Brain microvascular endothelial cell (primary cell): ENCODE measurements at places on chromosomes 6 and 20.
A peak's percentile ranks its signal among the peaks of the same experiment; 100 is the strongest.

GRCh38 chr6:114514170-114514569 is 171.3 kb upstream of the HS3ST5 start:
- no peak for DNase-seq

- DNase-seq: peak; percentile 24
These were observed 111.1 kb downstream of the UST start for GRCh38 chr6:148857798-148858390.

DNA sequence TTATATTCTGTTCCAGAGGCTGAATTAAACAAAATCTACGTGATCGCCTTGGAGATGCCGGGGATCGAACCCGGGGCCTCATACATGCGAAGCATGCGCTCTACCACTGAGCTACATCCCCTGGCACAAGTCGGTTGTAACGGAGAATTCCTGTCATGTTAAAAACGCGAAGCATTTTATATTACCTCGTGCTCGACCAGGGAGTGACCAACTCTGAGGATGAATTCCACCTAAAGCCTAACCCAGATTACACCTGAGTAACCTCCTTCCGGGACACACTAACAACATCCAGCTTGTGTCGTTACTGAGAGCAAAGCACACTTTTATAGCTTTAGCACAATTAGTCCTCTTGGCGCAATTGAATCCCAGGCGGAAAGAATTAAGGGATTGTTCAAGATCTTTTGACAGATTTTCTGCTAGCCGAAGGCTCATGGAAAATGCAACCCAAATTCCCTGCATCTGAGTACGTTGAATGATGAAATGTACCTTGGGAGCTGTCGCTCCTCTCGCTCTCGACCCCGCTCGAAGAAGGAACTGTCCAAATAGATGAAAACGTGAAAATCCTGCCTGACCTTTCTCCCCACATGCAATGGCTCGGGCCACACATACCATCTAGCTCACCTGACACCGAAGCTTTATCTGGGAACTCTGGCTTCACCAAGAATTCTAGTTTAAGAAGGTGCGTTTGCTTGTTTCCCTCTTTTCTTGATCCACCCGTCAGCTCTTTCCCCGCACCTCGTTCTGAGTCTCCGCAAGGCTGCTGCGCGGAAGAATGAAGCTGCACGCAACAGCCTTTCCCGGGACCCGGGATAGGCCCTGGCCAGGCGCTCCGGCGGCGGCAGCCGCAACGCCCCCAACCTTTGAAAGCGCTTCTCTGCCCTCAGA is 148.3 kb downstream of the GPX5 start:
- DNase-seq: peak; percentile 78

DNA sequence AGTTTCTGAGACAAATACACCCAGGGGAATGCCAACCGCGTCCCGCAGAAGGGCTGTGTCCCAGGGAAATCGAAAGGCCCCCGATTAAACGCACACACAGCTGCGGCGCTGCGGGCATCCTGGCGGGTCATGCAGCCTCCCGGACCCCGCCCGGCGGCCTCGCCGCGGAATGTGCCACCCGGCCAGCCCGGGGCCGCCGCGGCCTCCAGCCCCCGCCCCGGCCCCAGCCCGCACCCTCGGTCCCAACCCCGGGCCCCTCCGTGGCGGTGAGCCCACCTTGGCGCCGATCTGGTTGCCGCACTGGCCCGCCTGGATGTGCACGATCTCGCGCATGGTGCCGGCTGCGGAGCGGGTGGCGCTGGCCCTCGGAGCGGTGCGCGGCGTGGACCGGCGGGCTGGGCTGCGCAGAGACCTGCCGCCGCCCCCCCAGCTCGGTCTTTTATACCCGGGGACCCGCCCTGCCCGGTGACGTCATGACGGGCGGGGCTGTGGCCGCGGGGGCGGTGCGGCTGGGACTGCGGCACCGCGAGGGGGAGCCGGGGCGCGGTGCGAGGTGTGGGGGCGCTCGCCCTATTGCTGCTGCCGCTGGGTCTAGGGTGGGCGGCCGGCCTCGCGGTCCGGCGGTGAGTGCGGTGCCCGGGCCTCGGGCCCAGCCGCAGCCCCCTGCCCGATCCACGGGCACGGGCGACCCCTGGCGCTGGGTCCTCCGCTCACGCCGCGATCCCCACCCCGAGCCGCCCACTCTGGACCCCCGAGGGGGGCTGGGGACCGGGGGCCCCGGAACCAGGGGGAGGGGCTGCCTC is at the start of gene TUBB2A:
Gene TUBB2A (minus strand): TSS at position 414 of the 803 bp plus-strand sequence. CDS start 81 bp downstream, at position 333.
- peak; percentile 59 for DNase-seq

- DNase-seq: peak; percentile 2
These were observed 179.7 kb upstream of the MYLIP start for GRCh38 chr6:15948930-15949900.

- DNase-seq: no peak
These were observed 100.1 kb downstream of the SLC23A2 start for GRCh38 chr20:4901031-4901818.

DNA sequence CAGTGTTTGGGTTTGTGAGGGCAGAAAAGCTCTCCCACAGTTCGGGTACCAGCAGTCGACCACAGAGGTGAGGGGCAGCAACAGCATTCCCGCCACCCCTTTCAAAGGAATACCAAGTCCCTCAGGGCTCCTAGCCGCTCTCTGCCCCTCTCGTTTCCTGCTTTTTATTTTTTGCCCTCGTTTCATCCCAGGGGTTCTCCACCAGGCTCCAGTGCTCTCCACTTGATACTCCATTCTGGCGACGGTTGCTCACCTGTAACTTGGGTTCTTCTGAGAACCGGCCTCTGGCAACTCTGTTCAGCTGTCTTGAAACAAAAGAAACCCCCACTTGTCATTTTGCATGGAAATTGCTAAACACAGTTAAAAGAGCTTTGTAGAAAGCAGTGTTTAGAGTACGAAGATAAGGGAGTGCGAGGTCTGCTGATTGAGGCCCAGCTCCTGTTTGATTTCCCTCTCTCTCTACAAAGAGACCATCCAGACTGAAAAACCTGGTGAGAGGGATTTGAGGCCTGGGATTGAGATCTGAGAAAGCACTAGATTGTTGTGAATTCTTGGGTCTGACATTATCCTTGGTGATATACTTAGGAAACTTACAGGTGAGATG is 28.7 kb downstream of the IGF2R start:
- DNase-seq: no peak

DNA sequence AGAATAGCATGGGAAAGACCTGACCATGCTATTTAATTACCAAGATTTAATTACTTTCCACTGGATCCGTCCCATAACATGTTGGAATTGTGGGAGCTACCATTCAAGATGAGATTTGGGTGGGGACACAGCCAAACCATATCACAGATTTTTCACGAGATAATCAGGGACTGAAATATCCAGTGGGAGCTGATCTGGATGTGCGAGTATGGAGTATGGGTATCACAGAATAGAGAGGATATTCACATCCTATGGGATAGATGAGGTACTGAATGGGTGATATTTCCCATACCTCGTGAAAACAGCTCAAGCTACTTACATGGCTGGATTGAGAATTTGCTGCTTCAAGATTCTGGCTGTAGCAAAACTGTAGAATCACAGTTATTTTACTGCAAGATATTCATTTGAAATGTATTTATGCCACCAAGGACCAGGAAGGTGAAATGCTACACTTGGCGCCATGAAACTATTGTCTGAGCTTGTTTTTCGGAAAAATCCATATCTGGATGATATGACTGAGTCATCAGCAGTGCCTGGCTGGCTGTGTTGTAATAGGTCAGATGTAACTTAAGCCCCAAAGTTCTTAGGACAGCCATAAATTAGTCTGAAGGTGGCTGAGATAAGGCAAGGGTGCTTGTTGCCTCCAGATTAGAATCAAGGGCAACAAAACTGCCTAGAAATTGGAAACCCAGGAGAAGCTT is 29.8 kb downstream of the KCNS1 start:
- DNase-seq: peak; percentile 47

GRCh38 chr6:47042275-47042791 is at the start of gene ADGRF1:
ADGRF1 (minus strand) TSS chr6:47042332; CDS start chr6:47029061, 13,271 bp downstream.
- DNase-seq: no peak

DNA sequence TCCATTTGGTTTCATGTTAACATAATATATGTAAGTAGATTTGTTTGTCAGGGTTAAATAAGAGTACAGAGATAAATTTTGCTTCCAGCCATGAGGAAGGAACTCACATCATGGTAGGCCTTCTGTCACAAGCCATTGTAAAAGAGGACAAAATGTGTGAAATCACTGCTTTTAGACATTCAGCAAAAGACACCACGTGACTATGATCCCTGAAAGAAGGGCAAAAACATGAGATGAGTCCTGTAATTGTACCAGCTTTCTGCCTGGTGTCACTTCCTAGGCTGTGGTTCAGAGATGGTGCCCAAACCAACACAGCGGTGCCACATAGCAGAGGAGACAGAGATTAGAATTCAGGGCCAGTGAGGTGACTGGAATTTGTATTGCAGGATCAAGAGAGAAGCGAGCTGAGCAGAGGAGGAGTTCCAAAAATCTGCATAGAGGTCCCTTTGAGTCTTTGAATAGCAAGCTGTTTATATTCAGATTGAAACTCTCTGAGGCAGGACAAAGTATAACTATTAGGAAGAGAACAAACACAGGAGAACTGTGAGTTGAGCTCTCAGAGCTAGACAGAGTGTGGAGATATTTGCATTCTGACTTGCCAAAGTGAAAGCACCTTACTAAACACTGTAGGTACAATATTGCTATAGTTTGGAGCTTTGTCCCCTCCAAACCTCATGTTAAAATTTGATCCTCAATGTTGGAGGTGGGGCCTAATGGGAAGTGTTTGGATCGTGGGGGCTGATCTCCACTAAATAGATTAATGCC is 52.6 kb upstream of the PDE7B start:
- no peak for DNase-seq

DNA sequence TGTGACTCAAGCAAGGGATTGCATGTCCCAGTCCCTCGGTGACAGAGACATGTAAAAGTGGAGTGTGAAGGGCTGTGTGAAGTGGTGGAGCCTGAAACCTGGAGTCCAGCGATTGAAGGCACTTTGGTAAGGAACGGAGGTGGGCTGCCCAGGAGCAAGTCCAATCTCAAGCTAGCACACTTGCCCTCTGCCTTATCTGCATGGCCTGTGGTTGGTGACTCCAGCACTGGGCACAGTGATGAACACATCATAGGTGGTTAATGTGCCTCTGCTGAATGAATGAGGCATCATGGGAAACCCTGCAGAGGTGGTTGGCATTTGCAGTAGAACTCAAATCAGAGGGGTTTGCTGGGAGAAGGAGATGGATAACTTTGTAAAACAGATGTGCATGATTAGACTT is 14.9 kb upstream of the ULBP3 start:
- no peak for DNase-seq

DNA sequence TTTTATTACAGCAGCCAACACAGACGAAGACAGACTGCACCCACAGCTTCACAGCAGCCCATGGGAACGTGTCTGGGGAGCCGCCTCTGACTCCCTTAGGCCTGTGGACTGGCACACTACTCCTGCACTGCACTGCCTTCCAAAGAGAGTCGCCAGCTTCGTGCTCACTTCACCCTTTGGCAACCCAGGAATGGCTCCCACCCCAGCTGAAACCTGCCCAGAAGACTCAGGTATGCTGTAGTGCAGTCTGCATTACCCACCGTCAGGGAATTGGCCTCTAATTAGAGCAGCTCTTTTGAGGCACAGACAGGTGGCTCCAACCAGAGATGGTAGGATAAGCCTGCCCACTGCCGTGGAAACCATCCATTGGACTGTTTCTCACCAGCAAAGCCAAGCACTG is 39.9 kb upstream of the FRMD1 start:
- no peak for DNase-seq

DNA sequence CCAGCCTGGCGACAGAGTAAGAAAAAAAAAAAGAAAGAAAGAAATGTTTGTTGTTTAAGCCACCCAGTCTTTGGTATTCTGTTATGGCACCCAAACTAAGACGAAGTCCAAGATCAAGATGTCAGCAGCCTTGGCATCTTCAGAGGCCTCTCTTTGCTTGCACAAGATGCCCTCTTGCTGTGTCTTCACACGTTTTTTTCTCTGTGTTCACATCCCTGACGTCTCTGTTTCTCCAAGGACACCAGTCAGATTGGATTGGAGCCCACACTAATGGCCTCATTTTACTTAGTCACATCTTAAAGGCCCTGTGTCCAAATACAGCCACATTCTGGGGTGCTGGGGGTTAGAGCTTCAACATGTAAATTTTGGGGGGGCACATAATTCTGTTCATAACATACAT is 380.9 kb downstream of the GJA1 start:
- DNase-seq: no peak

DNA sequence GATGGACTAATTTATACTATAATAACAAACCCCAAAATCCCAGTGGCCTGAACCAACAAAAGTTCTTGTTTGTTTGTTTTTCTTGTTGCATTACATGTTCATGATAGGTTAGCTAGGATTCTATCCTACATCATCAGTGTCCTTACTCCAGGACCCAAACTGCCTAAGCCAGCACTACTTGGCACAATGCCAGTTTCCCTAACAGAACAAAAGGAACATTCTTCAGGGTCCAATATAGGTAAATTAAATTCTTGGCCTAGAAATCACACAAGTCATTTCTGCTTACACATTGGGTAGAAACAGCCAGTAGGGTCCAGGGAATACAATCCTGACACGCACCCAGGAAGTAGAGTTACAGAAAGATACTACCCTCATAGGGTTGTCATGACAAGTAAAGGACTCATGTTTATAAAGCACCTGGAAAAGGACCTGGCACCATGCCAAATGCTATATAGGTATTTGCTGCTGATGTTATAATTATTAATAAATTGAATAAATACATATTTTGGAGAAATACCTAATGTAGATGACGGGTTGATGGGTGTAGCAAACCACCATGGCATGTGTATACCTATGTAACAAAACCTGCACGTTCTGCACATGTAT is 38.8 kb downstream of the RCAN2 start:
- DNase-seq: no peak

- DNase-seq: no peak
These were observed 86.3 kb upstream of the PMEPA1 start for GRCh38 chr20:57795977-57796560.

DNA sequence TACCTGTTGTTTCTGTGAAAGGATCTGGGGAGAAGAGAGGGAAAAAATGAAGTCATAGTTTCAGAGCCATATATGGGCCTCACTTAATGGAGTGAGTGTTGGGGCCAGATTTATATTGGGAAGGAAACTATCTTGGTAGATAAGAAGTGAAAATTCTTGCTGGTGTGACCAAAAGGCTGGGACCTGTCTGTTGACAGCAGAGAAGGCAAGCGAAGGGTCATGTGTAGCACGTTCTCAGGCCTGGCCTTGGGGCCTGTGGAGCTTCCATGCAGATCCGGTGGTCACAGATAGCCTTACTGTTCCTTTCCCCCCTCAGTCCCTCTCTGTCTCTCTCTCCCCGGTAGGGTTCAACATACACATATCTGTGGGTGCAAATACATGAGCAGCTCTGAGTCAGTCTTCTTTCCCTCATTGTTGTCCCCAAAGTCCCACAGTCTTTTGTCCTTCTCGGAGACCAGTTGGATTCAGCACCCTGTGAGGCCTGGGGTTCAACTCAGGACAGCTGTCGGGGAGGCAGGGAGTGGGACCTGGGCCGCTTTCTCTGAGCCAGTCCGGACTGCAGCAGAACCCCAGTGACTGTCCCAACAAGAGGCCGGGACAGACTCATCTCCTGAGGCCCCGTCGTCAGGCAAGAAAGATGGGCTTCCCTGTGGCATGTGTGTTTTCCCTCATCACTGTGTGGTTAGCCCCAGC is 34.6 kb downstream of the PPP1R14C start:
- DNase-seq: no peak
